ENCODE measurements at places on chromosomes 5 and 9.

DNA sequence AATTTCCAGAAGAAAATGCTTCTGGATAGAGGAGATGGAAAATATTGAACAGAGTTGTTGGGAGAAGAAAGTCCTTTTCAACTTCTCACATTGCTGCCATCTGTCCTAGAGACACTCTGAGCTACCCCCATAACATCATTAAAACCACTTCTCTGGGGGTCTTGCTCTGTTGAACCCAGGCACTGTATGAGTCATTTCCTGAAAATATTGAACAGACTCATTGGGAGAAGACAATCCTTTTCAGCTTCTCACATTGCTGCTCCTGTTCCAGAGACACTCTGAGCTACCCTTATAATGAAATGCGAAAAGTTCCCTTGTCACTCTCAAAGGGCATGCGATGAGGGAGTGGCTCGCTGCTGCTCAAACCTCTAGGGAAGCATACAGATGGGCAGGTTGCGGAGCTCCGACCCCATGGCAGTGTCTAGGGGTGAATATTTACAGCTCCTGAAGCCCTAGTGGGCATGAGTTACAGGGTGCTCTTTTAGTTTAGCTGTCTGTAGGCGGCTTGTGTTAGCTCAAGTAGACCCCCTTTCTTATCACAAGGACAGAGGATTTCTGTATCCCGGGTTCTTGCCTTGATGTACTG lies 90.7 kb downstream of the CDKN2A start:
- no peak for DNase-seq

- DNase-seq = no peak
Observed at GRCh38 chr5:32225445-32225844, 51.3 kb upstream of the GOLPH3 start.

- DNase-seq = no peak
Observed at GRCh38 chr5:83124593-83124992, 47.2 kb downstream of the XRCC4 start.

DNA sequence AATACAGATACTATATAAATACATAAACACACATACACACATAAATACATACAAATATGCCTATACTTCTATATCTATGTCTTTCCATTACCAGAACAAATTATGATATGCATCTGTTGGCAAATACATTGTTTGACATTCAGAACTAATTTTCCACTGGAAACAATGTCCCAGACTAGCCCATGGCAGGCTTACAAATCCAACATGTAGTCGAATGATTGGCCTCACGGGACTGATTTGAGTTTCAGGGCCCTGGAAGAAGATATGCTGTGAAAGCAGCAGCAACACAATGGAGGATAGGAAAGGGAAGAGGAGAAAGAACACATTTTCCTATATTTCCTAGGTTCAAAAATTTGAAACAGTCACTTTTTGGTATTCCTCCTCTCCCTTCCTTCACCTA lies 881.1 kb upstream of the DMAC1 start:
- DNase-seq = no peak

DNA sequence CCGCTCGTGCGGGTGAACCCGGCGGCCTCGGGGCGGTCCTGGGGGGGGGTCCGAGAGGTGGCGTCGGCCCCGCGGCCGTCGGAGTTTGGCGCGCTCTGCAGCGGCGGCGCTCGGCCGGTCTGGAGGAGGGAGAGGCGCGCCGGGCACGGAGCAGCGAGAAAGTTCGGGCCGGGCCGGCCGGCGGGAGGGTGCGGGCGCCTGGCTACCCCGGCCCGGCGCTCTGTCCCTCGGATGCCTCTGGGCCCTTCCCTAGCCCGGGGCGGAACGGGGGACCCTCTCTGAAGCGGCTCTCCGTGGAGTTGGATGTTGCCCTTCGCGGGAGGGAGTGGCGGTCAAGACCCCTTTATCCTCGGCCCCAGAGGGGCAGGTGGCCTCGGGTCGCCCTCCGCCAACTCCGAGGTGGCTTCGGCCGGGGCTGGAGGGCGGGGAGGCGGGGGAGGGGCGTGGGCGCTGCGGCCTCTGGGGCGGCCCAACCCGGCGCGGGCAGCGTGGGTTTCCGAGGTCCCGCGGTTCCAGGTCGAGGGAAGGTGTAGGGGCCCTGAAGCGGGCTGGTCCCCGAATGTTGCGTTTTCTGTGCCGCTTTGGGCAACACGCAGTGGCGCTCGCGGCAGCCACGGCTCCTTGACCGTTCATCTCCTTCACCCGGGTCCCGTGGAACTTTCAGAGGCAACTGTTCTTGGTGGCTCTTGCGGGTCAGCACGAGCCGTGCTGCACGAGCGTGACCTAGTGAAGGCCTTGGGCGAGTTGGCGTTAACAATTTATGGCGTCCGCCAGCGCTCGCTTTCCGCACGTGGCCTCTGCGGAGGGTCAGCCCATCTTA lies 290.5 kb downstream of the DOCK8 start:
- no peak for DNase-seq

- no peak for DNase-seq
Observed at GRCh38 chr9:133199648-133200321, 9.3 kb downstream of the OBP2B start.

GRCh38 chr9:91161465-91162300 lies 200.0 kb downstream of the AUH start:
- no peak for DNase-seq

- no peak for DNase-seq
Observed at GRCh38 chr5:164784230-164784629, 1278.8 kb downstream of the MAT2B start.

- DNase-seq = no peak
Observed at GRCh38 chr5:40484495-40484894, 195.2 kb upstream of the PTGER4 start.

DNA sequence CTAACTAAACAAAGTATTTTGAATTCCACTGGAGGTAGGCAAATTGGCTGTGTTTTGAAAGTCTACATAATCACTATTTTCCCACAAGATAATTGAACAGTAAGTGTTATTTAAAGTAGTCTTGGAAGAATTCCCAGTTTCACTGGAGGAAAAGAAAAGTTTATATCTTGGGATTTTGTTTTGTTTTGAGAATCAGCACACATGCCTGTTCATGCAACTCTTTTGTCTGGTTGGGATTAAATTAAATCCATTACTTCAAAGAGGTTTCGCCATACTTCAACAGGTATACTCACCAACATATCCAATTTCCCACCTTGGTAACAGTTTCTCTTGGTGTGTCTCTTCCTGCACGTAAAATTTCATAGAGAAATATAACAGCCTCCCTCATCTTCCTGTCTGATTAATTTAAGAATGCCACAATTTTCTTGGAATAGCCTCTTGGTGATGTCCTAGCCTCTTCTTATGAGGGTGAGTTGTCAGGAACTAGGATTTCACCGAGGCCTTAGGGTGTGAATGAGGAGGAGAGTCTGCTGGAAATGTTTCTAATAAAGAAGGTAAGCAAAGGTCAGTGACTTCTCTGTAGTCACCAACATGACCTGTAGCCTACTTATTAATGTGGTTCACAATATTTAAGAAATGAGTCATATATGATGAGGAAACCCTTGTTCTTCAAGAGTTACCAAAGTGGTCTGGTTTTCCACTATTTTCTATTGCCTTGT lies 48.1 kb downstream of the ITGA2 start:
- no peak for DNase-seq

GRCh38 chr5:1245905-1246576 lies 20.9 kb downstream of the SLC6A18 start:
- no peak for DNase-seq

DNA sequence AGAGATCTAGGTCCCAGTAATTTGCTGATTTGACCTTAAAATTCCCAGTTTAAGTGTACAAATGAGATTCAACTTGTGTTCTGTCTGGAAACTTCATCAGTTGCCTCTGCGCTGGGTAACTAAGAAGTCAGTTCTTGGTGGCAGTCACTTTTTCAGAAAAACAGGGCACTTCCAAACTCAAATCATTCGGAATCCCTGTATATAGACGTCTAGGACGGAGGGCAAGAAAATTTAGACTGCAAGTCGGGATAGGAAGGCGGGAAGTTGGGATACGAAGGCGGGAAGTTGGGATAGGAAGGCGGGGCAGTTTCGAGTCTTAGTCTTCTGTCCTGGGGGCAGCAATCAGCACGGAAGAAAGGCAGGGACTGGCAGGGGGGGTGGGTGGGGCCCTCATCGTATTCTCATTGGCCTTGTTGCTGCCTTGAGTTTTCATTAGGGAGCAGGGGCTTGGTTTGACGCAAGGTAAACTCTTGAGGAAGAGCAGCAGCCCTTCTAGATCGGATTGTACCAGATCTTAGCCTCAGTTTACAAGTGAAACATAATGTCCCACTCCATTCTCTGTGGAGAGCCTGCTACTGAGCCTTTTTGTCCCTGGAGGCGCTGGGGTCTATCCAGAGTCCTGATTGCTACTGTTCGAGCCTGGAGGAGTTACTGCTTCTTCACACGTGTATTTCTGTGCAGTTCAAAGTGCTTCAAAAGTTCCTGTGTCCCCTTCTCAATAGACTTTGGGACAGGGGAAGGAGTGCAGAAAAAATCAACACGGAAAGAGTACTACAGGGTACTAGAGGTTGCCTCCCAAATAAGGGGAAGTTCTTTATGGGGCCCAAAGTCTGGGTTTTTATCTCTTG lies 2.7 kb upstream of the PURA start:
- no peak for DNase-seq

- no peak for DNase-seq
Observed at GRCh38 chr5:139263946-139264345, 29.6 kb upstream of the MATR3 start.

DNA sequence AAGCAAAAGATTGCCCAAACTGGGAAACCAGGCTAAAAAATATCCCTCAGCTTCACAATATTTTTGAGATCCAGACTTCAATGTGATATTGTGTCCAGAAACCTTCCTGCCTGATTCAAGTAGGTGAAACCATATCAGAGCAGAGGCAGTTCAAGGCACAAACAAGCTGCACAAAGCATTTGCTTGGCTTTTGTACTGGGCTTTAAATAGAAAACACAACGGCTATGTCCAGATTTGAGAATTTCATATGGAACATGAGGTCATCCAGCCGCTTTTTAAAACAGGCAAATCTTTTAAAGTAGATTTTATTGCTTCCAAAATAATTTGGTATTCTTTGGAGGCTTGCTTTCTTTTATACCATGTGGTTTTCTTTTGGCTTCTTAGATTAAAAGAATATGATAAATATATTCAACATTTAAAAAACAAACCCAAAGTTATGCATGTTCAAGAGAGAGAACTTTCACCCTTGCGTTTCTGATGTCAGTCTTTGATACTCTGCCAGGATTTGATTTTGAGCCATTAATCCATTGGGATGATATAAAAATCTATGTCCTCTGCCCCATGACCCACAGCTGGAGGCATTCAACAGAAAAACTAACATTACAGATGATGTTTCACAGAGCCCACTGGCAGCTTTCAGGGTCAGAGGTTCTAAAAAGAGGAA lies 29.0 kb upstream of the CCDC112 start:
- DNase-seq = no peak

DNA sequence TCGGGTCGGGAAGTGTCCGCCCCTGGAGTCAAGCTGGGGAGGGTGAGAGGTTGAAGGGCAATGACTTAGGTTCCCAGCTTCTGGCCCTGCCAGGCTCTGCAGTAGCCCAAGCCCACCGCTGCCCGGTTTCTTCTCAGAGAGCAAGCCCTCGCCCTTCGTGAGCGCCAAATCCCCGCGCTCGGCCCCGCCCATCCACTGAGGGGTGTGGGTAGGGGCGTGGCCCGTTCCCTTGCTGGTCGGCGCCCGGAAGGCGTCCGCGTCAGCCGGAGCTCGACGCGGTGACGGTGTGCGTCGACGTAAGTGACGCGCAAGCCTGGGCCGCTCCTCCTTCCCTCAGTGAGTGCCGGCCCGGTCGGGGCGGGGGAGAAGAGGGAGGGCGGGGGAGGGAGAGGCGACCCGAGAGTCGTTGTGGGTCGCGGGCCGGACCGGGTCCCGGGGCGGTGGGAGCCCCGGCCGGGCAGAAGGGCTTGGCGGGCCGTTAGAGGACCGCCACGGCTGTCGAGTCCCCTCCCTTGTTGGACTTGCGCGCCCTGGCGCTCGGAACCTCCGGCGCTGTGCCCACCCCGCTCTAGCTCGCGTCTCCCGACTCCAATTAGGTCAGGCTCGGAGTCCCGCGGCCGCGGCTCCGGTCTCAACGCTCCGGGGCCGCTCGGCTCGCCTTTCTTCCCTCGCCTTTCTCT lies 659 bp downstream of the ZNF131 start:
- peak; percentile 92 for DNase-seq

GRCh38 chr9:93060746-93061259 lies 2.3 kb downstream of the SUSD3 start:
- no peak for DNase-seq

DNA sequence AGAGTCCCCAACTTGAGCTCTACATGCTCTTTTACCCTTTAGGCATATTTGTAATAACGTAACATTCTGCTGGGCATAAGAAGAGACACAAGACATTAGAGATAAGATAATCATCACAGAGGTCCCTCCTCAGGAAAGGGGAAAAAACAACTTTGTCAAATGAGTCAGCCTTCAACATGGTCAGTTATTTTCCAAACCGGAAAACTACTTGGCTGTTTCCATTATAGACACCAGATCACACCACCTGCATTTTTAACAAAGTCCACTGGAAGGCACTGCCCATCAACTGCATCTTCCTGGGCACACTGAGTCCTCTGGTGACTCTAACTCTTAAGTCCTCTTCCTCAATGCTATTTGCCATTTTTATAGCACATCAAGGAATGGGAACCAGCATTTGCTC lies 221.8 kb downstream of the FAM114A2 start:
- no peak for DNase-seq

GRCh38 chr5:135343413-135343812 lies 55.6 kb downstream of the MACROH2A1 start:
- DNase-seq = no peak

DNA sequence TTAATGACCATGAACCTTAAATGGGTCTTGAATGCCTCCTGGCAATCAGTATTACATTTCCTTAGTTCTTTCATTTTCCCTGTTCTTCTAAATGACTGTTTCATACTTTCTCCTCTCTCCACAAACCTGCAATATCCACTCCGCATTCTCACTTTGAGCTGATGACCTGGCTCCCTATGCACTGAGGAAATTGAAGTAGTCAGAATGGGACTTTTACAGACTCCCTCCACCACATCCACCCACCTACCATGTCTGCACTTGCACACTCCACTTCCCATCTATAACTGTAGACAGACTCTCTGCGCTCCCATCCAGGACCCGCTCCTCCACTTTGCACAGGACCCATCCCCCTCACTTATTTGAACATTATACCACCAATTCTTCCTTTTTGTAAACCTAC lies 36.2 kb upstream of the GZMA start:
- no peak for DNase-seq

- DNase-seq = no peak
Observed at GRCh38 chr5:123305751-123306150, 117.5 kb downstream of the CEP120 start.

DNA sequence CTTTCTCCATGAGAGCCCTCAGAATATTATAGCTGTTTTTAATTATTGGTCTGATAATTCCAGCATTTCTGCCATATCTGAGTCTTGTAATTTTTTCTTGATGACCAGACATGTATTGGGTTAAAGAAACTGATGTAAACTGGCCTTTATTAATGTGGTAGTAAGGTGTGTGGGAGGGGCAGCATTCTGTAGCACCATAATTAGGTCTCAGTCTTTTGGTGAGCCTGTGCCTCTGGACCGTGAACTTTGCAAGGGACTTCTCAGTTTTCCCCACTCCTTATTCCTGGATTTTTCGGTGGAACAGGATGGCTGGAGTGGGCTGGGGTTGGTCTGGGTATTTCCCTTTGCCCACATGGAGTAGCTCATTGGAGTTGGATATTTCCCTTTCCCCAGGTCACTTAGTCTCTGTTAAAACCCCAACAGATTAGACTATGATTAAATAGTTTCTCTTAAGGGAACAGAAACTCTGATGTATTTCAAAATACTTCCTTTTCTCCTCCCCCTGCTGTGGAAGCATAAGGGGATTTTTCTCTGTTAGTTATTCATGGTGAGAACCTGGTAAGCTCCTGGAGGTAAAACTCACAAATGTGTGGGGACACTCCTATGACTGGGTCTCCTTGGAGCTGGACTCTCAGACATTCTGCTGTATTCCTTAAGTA lies 52.4 kb downstream of the FSD1L start:
- no peak for DNase-seq

All from NK-92 treated with Interleukin-12 subunit alpha and Interleukin-12 subunit beta, amount 100 ng/mL, for 24 hours (cell line).